ENCODE measurements at places on chromosomes 4 and X. TPM values are rescaled to one million over a fixed set of nuclear protein-coding genes. Genes with fewer than 3 reads are reported as not detected.

The AIFM1 gene
- 21.3 TPM for polyA plus RNA-seq

The SH3TC1 gene
- polyA plus RNA-seq: 8.5 TPM

The XIAP gene
- polyA plus RNA-seq: 31.4 TPM

The AFF2 gene
- 0.66 TPM for polyA plus RNA-seq

The F9 gene
- not detected for polyA plus RNA-seq

The ERVMER34-1 gene
- 0.38 TPM for polyA plus RNA-seq

The CABS1 gene
- polyA plus RNA-seq: not detected

The SULT1E1 gene
- polyA plus RNA-seq: 23.6 TPM

The AADAT gene
- polyA plus RNA-seq: 16.9 TPM

GRCh38 chrX:53133400-53133799 lies 39.5 kb downstream of the KANTR start:
- no peak for DNase-seq

- no peak for DNase-seq
These were observed 10.5 kb downstream of the DCAF8L2 start for GRCh38 chrX:27600686-27601085.

DNA sequence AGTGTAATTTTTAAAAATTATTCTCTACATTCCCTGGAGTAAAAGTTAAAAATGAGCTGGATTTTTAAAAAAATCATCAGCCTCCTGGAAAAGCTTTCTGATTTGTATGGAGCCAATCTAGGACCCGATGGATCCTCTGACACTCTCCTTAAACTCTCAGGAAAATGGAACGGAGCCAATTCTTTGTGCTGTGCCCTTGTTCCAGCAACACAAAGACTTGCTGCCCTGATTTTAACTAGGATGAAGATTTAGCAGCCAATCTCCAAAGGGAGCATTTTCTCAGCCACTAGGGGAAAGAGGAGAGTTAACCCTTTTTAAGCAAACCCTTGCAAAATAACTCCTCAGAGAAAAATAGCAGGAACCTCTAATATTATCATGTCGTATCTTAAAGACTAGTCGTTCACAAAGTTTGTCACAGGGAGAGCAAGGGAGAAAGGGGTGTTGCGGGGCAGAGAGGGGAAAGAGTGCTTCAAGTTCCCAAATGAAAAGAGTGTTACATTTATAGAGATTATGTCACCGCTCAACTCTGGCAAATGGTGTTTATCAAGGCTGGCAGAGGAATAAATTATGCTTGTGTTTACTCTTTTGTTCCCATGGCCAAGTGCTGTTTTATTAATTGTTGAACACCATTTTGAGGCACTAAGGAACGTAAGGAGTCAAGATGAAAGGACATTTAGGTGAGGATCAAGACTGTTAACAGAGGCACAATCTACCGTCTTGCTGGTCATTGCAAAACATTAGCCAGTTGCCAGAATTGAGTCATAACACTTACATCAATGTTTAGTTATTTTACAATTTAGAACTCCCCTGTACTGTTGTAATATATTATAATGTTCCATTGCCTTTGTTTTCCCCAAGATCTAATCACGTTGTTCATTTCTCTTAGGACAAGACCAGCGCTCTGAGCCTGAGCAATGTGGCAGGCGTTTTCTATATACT lies 250.7 kb downstream of the THOC2 start:
- DNase-seq: no peak

DNA sequence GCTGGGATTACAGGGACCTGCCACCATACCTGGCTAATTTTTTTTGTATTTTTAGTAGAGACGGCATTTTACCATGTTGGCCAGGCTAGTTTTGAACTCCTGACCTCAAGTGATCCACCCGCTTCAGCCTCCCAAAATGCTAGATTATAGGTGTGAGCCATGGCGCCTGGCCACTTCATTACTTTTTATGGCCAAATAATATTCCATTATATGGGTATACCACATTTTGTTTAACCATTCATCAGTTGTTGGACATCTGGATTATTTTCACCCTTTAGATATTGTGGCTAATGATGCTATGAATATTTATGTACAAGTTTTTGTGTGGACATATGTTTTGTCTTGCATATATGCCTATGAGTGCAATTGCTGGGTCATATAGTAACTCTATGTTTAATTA lies 8.6 kb upstream of the FHIP1A start:
- DNase-seq: no peak

- DNase-seq: no peak
These were observed 280.0 kb upstream of the EMCN start for GRCh38 chr4:100797791-100798190.

DNA sequence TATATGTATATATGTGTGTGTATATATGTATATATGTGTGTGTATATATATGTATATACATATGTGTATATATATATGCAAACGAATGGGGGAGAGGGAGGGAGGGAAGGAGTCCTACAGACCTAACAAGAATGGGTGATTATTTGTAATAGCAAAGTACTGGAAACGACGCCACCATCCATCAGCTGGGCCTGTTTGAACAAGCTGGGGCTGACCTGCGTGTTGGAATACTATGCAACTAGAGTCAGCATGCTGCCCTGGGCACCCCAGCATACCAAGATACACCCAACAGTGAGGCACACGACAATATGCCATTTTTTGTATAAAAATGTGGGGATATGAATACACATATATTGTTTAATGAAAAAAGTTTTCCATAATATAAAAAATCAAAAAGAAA lies 21.6 kb upstream of the CCNQ start:
- no peak for DNase-seq

DNA sequence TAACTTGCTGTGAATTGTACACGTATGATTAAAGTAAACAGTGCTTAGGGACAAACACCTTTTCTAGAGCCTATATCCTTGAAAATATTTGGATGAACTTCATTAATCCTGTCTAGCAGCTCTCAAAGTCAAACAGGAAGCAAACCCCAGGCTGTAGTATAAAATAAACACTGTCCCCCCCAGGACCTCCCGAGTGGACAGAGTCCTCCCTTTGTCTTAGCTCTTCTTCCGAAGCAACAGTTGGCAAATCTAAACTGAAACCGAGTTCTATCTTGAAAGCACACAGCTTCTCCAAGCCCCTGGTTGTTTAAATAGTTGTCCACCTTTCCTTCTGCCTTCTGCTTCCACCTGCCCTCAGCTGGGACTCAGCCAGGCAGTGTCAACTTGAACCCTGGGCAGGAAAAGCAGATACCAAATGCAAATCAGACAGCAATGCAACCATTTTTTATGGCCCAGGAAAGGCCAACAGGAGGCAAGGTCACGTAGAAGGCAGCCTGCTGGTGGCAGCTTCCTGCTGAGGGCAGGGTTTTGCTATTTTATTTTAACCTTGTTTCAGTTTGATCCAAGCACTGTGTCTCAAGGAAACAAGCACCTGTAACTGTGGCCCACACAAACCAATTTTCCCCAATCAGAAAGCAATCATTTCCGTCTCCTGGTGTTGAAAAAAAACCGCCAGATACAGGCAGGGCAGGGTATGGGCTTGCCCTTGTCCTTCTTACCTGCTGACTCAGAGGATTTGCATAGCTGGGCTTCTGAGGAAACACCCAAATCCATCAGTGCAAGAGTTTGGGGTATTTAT lies 110.3 kb upstream of the KIT start:
- no peak for DNase-seq

GRCh38 chr4:180153587-180153986 lies 2089.6 kb upstream of the TENM3 start:
- no peak for DNase-seq

GRCh38 chr4:138788267-138788790 lies 227.3 kb upstream of the NOCT start:
- DNase-seq: no peak

GRCh38 chr4:62144431-62144830 lies 944.3 kb downstream of the ADGRL3 start:
- DNase-seq: no peak

GRCh38 chrX:106249706-106250379 lies 81.7 kb downstream of the PWWP3B start:
- DNase-seq: no peak

DNA sequence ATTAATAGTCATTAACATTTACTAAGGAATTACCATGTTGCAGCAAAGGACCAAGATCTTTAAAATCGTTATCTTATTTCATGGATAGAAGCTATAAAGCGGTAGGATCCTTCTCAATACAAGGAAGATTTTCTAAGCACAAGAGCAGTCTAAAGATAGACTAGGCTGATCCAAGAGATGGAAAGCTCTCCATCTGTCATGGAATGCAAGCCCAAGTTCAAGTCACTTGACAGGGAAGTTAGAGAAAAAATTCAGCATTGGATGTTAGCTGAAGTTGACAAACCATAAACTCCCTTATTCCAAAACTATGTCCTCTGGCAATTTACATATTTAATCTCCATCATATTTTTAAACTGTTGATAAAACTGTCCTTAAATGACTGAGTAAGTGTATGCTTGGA lies 177.7 kb downstream of the LDB2 start:
- no peak for DNase-seq

GRCh38 chr4:139223682-139224317 lies 46.8 kb upstream of the ELF2 start:
- DNase-seq: no peak

DNA sequence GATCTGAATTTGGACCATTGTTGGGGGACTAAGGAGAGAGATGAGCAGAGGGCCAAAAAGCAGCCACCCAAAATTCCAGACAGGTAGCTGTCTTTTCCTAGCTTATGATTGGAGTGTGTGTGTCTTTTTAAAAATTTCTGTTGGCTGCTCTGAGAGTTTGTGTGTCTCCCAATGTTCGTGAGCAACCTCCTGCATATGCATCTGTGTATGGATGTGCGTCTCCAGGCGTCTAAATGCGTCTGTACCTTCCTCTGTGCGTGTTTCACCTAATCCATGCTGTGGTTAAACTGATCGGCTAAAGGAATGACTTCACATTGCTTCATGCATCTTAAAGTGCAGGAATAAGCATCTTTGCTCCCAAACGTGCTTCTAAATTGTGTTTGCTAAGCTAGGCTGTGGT lies 65.5 kb upstream of the LAS1L start:
- no peak for DNase-seq

GRCh38 chrX:71910643-71910985 lies at the start of gene NHSL2:
Gene NHSL2, plus strand, starts transcription at chrX:71910845.
- DNase-seq: no peak

DNA sequence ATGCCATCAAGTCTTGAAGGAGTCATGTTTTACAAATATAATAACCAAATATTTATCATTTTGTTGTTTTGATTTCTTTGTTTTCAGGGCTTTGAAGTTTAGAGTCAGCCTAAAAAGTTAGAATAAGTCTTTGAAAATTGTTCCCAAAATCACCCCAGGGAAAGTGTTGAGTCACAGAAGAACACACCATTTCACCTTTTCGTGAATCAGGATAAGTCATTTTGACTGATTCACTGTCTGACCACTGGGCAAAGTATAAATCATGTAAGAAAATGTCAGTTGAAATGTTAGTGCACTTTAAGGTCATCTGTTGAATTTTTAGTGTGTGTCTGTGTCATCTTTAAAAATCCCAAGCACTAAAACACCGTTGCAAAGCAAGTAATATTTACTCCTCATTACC lies 1320.1 kb downstream of the RPA4 start:
- no peak for DNase-seq

- DNase-seq: no peak
These were observed 55.1 kb downstream of the PPP3CA start for GRCh38 chr4:101292214-101292613.

GRCh38 chr4:56575820-56576429 lies 70.3 kb downstream of the ARL9 start:
- peak; percentile 26 for DNase-seq

- DNase-seq: no peak
These were observed 13.8 kb upstream of the TXLNG start for GRCh38 chrX:16772460-16772859.

DNA sequence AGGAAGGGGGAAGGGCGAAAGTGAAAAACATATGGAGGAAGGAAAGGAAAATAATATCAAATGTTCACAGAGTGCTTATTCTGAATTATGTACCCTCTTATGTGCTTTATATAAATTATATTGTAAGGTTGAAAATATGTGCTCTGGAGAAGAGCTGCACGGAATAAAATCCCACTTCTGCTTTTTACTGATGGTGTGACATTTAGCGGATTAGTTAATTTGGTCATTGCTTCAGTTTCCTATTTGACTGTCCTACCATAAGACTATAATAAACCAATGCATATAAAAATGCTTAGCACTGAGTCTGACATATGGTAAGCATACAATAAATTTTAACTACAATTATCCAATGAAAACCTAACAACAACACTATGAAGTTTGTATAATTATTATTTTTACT lies 86.2 kb downstream of the NPFFR2 start:
- no peak for DNase-seq

GRCh38 chrX:115147220-115147619 lies 42.0 kb upstream of the RBMXL3 start:
- no peak for DNase-seq

DNA sequence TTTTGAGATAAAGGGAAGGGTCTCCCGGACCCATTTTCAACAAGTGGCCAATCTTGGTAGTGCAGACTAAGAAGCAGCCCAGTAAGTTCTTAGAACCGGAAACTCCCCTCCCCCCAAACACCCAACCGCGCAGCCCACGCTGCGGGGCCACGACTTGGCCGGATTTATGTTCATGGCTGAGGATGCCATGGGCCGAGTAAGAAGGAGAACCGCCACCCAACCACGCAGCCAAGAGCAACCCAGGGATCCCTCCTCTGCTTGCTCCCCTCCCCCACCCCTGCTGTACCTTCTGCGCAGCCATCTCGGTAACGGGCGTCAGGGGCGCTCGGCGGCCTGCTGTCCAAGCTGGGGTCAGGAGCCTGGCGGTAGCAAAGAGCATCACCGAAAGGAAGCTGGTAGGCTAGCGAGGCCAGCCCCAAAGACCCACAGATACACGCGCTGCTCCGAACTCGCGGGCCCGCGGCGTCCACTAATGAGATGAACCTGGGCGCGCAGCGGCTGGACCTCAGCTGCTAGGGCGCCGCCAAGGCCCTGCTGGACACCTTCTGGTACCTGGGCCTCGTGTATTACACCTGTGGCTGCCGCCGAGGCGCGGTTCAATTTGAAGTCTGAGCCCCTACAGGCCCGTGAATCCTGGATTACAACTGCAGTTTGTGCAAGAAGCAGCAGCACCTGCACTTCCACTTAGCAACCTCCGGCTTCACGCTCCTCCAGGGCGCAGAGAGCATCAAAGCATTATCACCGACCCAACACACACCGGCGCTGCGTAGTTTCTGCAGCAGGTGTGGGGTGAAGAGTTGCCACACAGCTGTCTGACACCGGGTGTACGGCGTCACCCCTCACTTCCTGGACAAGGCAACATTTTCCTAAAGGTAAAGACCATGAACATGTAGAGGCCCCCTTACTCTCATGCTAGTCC lies 63.4 kb downstream of the NUDT10 start:
- no peak for DNase-seq

Measured in forelimb muscle (tissue), 1 donor.